ENCODE measurements at places on chromosomes 3 and 15. TPM values are rescaled to one million over a fixed set of nuclear protein-coding genes. Genes with fewer than 3 reads are reported as not detected.

GRCh38 chr3:53795176-53795575 is 51.0 kb downstream of the CHDH start:
- no peak for DNase-seq

DNA sequence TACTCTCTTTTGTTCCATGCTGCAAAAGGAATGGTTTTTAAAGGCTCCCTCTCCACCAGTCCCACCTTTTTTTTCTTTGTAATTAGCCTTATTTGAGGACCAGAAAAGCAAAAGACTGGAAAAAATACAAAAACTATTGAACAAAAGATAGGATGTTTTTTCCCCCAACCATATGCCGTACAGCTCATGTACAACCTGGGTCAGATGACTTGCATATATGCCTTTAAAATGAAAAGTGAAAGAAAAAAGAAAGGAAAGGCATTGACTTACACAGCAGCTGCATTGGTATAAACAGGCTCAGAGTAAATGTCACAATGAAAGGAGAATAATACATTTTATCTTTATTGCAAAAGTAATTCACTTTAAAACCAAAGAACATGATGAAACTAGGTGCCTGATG is 69.5 kb upstream of the CMC1 start:
- peak; percentile 33 for DNase-seq

- no peak for DNase-seq
These were observed 149.0 kb downstream of the SERPINI1 start for GRCh38 chr3:167884481-167884880.

DNA sequence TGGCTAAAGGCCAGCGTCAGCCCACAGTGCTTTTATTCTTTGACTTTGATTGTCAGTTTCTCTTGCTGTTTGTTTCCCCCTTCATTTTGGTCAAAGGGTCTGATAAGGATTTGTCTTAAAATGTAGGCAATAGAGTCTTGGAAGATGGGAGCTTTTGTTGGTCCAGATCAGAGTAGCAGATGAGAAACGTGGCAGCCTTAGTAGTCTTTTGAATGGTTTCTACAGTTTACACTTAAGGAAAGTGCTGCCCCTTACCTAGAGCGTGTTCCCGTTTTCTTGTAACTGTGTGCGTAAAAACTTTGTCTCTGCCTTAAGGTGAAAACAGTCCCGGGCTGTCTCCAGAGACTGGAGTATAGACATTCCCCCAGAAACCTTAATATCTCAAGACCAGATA is 630 bp downstream of the LXN start:
- peak; percentile 4 for DNase-seq

- DNase-seq = no peak
These were observed 22.9 kb upstream of the TRA2B start for GRCh38 chr3:185960522-185961288.

- no peak for DNase-seq
These were observed 285.2 kb downstream of the ADAMTS17 start for GRCh38 chr15:100056411-100057072.

DNA sequence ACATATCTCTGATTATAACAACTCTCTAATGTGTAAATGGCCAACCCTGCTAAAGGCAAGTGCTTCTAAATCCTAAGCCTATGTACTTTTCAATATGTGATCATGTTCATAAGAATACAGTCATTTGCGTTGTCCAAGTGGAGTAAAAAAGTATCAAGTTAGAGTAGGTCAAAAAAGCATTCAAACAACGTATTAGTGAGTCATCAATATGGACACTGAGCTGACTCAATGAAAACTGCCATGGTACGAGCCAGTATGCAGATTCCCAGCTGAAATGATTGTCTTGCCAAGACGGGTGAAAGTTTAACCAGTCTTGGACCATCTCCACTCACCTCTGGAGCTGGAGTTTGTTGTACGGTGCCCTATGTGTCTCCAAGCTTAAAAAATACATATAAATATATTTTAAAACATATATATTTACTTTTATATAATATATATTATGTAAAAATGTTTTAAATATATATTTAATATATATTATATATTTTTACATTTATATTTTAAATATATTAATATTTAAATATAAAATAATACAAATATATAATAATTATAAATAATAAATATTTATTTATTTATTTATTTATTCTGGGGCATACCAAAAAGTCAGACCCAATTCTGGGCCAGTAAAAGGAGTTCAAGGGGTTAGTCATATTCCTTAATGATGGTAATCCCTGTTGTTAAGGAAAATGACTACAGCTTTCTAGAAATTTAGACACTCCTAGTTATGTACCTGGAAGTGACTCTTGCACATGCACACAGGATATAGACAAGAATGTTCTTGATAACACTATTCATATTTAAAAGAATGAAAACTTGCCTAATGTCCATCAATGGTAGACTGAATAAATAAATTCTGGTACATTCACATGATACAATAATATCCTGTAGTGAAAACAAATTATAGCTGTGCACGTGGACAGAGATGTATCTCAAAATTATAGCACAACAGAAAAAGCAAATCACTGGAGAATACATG is 27.2 kb downstream of the PLSCR4 start:
- no peak for DNase-seq

GRCh38 chr3:50275996-50276761 is 2.7 kb upstream of the LSMEM2 start:
- DNase-seq = no peak

DNA sequence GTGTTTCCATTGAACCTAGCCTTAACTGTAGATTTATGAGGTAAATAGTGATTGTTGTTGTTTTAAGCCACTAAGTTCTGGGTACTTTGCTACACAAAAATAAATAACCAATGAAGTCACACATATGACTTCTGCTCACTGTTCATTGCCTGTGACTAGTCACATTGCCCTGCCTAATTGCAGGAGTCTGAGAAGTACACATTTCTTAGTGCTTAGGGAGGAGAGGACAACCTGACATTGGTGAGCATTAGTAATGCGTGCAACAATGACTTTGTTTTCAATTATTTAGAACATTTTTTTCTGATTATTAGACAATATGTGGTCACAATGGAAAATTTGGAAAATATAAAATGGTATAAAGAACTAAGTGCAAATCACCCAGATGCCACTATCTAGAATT is 133.2 kb upstream of the DAZL start:
- DNase-seq = no peak

DNA sequence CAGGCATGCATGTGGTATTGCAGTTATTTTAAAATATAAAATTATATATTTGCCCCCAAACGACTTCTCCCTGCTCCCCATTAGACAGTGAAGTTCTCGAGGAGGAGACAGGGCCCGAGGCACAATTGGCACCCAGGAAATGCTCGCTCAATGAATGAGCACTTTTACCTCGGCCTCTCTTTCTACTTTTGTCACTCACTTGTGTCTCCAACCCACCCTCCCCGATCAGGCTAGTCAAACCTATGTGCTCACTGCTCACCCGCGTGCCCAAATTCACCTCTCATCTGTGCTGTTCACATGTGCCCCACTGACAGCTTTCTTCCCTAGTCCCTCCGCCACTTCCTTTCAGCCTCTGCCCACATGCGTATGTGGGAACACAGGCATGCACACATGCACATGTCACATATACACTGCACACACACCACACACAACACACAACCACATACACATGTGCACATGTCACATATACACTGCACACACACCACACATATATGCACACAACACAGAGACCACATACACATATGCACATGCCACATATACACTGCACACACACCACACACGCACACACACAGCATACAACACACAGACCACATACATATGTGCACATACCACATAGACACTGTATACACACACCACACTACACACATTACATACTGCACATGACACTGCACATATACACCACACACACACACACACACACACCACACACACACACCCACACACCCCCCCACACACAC is 46.3 kb upstream of the DLG1 start:
- no peak for DNase-seq

GRCh38 chr3:82157952-82158351 is 396.5 kb upstream of the GBE1 start:
- DNase-seq = peak; percentile 56

DNA sequence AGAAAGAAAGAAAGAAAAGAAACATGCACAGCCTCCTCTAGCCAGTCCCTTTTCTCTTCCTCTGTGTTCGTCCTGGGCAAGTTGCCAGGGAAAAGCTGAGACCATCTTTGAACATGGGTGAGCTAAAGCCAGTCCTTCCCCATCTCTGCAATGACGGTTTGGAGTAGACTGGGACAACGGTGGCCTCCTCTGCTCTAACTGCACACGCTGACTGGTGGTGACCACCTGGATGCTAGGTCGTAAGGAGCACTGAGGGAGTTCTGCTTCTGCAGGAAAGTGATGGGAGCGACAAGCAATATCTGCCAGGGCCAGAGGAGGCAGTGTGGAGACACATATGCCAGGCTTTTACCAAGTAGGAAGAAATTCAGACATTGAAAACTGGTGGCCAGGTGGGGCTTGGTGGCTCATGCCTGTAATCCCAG is 111.7 kb downstream of the NUP210 start:
- peak; percentile 42 for DNase-seq

GRCh38 chr3:38555926-38556325 is 59.8 kb downstream of the EXOG start:
- no peak for DNase-seq

DNA sequence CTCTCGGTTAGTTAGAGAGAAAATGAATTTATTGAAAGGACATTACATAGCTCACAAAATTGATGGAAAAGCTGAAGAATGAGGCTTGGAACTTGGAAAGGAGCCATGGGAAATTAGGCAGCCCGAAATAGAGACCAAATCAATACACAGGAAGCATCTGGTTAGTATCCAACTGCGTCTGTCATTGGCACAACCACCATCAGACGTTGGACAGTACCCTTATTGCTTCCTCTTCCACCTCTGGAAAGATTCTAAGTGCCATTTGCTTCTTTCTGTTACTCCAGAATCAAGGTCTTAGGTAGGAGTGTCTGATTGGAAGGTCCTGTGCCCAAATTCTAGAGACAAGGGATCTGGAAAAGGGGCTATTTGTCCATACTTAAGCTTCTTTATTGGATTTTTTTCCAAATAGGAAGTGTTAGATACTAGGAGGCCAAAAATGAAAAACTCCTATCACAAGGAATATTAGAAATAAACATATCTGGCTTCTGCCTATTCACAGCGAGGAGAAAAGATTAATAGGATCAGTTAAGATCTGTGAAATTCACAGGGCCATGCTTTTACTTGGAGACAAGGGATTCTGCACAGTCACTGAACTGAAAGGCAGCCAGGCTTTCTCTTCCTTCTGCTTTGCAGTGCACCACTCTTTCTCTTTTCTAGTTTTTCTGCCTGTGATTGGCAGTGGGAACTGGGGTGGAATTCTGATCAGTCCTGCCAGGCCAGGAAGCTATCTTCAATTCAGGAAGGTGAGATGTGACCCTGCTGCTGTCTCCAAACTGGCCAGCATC is 10.7 kb upstream of the HACD2 start:
- DNase-seq = no peak

GRCh38 chr3:71577011-71577410 is 6.5 kb downstream of the FOXP1 start:
- DNase-seq = no peak

GRCh38 chr3:31892916-31893573 is 88.0 kb downstream of the OSBPL10 start:
- no peak for DNase-seq

DNA sequence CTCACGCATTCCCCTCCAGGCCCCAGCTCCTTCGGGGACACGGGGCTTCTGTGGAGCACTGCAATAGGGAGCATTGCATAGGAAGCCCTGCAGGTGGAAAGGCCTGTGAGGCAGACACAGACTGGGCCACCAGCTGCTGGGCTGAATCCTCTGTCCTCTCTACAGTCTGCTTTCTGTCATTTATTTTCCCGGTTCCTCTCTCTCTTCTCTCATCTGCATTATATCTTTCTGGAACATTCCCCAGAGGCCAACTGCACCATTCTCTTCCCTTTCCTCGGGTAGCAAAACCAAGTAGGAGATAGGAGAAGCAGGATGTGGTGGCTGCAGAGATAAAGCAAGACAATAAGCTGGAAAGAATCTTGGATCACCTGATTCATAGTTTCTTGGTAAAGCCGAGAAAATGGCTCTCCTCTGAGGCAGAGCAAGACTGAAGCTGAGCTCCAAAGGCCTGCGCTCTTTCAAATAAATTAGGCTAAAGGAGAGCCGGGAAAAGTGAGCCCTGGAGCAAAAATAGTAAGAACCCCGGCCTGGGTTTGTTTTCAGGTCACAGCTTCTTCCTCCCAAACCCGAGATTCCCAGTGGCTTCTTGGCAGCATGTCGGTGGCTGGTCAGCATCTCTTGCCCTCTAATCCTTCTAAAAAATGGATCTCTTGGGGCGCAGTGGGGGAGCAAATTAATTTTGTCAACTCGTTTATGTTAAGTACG is 5.3 kb downstream of the TM4SF4 start:
- peak; percentile 34 for DNase-seq

GRCh38 chr15:66599536-66600239 is 33.9 kb upstream of the LCTL start:
- no peak for DNase-seq

DNA sequence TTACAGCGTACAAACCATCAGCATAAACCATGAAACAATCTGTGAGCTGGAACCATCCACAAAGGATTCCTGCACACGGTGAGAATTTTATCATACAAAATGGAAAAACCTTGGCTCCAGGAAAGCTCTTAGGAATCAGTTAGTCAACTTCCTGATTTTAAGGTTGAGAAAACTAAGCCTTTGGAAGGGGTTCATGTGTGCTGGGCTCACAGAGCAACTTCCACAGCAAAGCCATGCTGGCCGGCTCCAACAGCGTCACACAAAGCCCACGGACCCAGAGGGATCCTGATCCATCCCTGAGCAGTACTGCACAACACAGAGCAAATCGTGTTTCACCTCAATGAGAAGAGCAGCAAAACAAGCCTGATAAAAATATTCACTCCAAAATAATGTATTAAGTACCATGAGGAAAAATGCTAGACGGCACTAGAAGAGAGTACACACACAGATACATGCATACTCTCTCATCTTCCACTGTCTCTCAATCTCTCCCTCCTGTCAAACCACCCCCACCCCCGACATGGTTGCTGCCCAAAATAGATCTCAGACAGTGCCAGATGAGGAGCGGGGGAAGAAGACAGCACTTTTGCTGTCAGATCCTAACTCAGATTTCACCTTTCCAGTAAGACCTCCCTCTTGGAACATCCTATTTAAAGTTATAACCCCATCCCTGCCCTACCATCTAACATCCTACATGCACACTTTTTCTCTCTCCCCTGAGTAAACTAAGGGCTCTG is 58.6 kb downstream of the MB21D2 start:
- no peak for DNase-seq

GRCh38 chr15:75694241-75695182 is 18.1 kb downstream of the CSPG4 start:
- DNase-seq = peak; percentile 100

GRCh38 chr3:35067750-35068149 is 571.6 kb upstream of the ARPP21 start:
- no peak for DNase-seq

- DNase-seq = no peak
These were observed 33.9 kb upstream of the CDIN1 start for GRCh38 chr15:36545467-36545992.

The ESYT3 gene
- 0.12 TPM for total RNA-seq

The EPHA6 gene
- not detected for total RNA-seq

The MCF2L2 gene
- not detected for total RNA-seq

The KIF23 gene
- total RNA-seq = 151 TPM

The LMAN1L gene
- total RNA-seq = not detected

The SCN11A gene
- not detected for total RNA-seq

The RAD18 gene
- 22.0 TPM for total RNA-seq

The RLBP1 gene
- total RNA-seq = not detected

The PYGO1 gene
- total RNA-seq = 9.7 TPM

The GCNT3 gene
- total RNA-seq = not detected

The CD200R1 gene
- total RNA-seq = 0.48 TPM

The IL5RA gene
- total RNA-seq = not detected

The STT3B gene
- 186 TPM for total RNA-seq

The GABRR3 gene
- total RNA-seq = not detected

The ASB14 gene
- total RNA-seq = not detected

The COL6A5 gene
- total RNA-seq = not detected

The CLSTN2 gene
- 0.59 TPM for total RNA-seq

The GOLGA8S gene
- 0.48 TPM for total RNA-seq

The AGBL1 gene
- not detected for total RNA-seq

Measured in RPMI7951 (cell line).